Amniotic epithelial cell (primary cell): ENCODE measurements at places on chromosomes 3 and 15.

GRCh38 chr15:77057072-77057471 is 13.8 kb downstream of the TSPAN3 start:
- peak; percentile 48 for DNase-seq

DNA sequence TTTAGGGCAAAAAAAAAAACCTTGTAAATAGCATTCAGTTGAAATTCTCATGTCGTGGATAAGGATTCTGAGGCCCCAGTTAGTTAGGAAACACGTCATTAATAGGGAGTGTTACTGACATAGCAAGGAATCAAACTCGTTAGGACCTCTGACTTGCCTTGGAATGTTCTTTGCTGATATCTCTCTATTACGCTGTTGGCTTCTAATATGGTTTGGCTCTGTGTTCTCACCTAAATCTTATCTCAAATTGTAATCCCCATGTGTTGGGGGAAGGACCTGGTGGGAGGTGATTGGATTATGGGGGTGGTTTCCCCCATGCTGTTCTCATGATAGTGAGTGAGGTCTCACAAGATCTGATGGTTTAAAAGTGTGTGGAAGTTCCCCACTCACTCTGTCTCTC is 40.3 kb downstream of the CHL1 start:
- no peak for DNase-seq

GRCh38 chr3:197105786-197106185 is 76.2 kb upstream of the MELTF start:
- no peak for DNase-seq

DNA sequence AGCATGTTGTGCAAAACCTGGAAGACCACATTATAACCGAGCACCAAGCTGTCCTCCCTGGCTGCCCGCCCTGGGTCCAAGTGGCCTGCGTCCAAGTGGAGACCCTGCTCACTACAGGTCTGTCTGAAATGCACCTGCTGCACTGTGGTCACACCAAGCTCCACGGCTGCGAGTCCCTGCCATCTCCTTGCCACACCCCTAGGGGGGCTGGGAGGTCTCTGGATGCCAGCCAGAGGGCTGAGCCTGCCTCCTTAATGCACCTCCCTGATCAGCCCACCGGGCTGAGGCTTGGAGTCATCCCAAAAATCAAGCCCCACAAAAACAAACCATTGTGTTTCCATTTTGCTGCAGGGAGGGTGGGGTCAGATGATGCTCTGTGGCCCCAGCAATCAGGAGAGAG is 187.1 kb downstream of the MEGF11 start:
- no peak for DNase-seq

DNA sequence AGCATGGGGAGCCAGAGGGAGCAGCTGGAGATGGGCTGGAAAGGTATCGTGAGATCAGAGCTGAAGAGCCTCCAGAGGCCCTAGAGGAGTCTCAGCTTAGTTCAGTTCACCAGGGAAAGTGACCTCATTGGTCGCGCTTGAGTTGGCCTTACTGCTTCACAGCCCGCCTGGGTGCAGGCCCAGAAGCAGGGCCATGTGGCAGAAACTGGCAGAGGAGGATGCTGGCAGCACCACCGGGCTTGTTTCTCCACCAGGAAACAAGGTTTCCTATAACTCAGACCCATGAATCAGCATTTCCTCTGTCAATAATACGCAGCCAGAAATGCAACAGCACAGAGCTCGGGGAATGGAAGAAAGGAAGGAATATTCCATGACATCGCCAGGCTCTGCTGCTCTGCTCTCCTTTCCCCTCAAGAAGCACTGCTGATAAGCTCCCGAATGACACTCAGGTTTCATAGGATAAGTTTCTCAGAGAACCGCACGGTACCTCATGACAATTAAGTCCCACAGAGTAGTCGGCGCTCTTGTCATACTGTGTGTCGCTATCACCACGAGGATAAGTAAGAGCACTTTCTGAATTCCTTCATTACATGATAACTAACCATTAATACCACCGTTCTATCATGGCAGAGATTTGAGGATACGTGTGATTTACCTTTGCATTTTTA is 147.1 kb upstream of the LPP start:
- no peak for DNase-seq

DNA sequence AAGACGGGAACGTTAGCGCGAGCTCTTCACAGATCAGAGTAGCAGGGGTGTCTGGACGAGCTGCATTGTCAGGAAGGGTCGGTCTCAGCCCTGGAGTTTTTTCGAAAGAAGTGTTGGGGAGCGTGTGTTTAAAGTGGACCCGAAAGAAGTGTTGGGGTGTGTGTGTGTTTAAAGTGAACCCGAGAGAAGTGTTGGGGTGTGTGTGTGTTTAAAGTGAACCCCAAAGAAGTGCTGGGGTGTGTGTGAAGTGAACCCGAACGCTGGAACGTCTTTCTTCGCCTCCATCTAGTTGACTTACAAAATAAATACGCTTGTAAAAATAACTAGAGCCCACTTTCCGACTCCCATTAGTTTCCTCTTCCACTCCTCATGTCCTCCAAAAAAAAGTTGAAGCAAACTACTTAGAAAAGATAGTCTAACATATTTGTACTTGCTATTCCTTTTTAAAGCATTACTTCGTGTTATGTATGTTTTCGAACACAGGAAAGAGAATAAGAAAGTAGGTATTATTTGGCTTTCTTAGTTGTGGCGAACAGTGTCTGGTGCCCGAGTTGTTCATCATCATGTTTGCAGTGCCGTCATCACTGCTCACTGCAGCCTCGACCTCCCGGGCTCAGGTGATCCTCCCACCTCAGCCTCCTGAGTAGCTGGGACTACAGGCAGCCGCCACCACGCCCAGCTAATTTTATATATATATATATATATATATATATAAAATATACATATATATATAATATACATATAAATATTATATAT is 1.0 kb downstream of the LRCH3 start:
- peak; percentile 33 for DNase-seq

DNA sequence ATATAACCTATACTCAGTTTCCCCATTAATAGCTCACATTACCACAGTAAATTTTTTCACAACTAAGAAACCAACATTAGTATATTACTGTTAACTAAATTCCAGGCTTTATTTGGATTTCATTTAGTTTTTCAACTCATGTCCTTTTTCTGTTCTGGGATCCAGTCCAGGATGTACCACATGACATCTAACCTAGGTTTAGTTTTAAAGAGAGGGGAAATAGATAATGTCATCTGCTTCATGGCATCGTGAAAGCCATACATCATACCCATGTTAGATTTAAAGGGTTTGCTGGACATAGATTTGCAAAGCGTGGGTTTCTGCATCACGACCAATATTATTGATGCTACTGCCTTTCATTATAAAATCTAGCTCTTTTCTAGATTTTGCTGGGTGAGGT is 33.2 kb upstream of the RPP14 start:
- no peak for DNase-seq

DNA sequence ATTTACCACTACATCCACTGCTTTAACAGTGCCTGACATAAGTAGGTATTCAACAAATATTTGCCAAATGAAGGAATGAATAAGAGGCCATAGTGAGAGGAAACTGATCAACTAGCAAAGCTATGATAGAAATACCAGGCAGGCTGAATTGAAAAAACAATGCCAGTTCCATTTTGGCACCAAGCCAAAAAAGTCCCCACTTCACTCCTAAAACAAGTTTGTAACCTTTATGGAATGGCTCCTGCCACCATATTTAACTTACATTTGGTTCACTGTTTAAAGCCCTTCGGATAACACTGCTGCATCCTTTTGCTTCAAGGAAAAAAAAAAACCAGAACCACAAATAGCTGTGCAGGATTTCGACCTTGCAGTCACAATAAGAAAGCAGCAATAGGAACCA is 166.1 kb downstream of the FRMD5 start:
- no peak for DNase-seq

GRCh38 chr15:38129531-38130204 is 123.0 kb upstream of the SPRED1 start:
- DNase-seq: peak; percentile 100

DNA sequence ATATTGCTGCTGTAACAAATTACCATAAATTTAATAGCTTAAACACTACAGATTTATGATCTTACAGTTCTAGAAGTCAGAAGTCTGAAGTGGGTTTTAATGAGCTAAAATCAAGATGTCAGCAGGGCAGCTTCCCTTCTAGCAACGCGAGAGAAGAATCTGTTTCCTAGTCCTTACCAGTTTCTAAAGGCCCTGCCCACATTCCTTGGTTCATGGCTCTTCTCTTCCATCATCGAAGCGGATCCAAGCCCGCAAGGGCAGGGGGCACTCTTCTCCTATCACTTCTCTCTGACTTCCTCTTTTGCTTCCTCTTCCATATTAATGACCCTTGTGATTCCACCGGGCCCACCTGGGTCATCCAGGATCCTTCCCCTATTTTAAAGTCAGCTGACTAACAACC is 16.1 kb downstream of the MINDY4B start:
- DNase-seq: no peak

DNA sequence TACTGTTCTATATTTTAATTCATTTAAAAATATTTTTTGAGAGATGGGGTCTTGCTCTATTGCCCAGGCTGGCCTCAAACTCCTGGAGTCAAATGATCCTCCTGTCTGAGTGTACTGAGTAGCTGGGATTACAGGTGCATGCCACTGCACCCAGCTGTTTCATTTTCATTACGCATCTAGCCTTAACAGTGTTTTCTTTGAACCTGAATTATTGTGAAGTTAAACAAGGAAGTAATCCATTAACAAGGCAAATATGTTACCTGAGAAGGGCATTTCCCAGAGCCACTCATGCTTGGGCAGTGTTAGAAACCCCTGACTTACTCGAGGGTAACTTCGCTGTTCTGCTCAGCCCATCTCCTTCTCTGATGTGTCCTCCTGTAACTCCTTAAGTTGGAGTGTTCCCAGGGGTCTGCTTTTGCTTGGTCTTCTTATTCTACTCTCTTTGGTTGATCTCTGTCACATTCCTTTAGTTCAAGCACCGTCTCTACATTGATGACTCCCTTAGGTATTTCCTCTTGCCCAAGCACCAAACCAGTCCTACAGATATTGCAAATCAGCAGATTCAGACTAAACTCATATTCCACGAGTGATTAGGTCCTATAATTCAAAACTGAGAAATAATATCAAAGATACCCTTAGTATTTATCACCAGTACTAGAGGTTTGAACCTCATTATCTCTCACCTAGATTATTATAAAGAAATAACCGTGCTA is 107.9 kb downstream of the STAC start:
- no peak for DNase-seq

DNA sequence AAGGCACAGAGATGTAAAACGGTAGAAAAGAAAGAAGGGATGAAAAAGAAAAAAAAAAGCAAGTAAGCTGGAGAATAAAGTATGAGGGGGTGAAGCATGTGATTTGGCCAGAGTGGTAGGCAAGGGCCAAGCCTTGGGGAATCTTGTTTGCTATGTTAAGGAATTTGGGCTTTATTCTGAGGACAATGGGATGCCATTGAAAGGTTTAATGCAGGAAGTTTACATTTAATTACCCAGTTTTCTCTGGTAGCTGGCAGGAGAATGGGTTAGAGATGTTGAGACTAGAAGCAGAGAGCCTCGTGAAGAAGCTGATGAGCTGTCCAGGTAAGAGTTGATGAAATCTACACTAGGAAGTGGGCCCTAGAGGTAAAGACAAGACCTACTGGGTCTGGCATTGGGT is 455.9 kb downstream of the PDCD6IP start:
- DNase-seq: no peak

GRCh38 chr3:85835857-85836440 is 877.2 kb downstream of the CADM2 start:
- no peak for DNase-seq

- DNase-seq: no peak
These were observed 574.6 kb downstream of the VGLL3 start for GRCh38 chr3:86416334-86416733.

GRCh38 chr3:185912512-185912911 is 25.3 kb downstream of the TRA2B start:
- DNase-seq: no peak

DNA sequence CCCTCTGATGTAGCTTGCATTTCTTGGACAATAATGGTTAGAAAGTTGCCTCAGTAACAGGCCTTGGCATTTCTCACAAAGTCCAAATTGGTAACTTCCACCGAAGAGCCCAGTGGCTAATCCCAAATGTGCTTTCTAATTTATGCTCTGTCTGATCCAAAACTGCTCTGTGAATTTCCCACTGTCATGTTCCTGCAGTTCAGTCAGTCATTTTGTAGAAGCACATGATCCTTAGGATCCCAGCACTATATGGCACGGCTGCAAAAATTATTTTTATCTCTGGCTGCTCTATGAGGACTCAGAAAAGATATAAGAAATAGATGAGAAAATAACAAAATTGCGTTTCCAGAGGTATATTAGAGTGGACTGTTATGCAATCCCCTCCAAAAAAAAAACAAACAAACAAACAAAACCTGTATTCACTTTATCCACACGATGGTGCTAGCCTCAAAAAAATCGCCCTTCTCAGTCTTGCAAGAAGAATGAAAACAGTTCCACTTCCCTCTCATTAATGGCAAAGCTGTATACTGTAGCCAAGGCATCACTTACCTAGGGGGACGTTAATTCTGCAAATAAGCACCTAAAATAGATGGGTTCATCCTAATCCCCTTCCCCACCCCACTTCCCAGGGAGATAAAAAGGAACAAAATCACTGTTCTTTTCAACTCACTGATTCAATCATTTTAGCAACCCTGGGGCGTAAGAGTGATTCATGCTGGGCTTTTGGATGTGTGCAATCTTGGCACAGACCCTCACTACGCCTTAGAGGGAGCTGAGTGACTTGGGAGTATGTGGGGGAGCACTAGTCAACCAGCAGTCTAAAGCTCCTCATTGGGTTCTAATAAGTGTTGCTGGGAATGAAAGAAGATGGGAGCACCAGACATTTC is 61.3 kb downstream of the TMCO5A start:
- peak; percentile 81 for DNase-seq

- DNase-seq: peak; percentile 55
These were observed 63.2 kb downstream of the ASB7 start for GRCh38 chr15:100665570-100665969.

DNA sequence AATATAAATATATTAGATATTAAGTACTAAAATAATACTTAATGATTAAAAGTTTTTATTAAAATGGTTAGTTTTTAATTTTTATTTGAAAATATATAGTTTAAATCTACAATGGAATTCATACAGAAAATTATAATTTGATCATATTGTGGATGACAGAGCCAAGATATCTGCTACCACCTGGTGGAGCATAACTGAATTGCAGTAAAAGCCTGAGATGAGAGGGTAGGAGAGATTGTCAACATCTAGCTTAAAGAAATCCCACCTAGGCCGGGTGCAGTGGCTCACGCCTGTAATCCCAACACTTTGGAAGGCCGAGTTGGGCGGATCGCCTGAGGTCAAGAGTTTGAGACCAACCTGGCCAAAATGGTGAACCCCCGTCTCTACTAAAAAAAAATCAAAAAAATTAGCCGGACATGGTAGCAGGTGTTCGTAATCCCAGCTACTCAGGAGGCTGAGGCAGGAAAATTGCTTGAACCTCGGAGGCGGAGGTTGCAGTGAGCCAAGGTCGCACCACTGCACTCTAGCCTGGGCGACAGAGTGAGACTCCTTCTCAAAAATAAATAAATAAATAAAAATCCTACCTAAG is 25.1 kb upstream of the CSTA start:
- peak; percentile 21 for DNase-seq

GRCh38 chr3:121821421-121822199 is 13.2 kb downstream of the IQCB1 start:
- DNase-seq: peak; percentile 26

- DNase-seq: no peak
These were observed 8.2 kb upstream of the TMEM62 start for GRCh38 chr15:43125100-43125661.

GRCh38 chr15:83498801-83499200 is 51.7 kb downstream of the SH3GL3 start:
- no peak for DNase-seq

GRCh38 chr15:90191794-90192509 is 9.2 kb upstream of the SEMA4B start:
- DNase-seq: peak; percentile 62

GRCh38 chr15:99097441-99098410 is 7.2 kb upstream of the SYNM start:
- no peak for DNase-seq

GRCh38 chr3:144343343-144343742 is 371.7 kb downstream of the DIPK2A start:
- DNase-seq: no peak
